ENCODE measurements at places on chromosomes 11 and 22. TPM values are rescaled to one million over a fixed set of nuclear protein-coding genes. Genes with fewer than 3 reads are reported as not detected.

- DNase-seq = peak; percentile 76
- H3K36me3 ChIP-seq = no peaks in the 10 kb centered on the region
- no peaks in the 10 kb centered on the region for H3K27me3 ChIP-seq
- peak overlapping the region; percentile 70 for H3K4me3 ChIP-seq
- H3K4me1 ChIP-seq = peaks cover 28% of the 10 kb centered on the region
- peak overlapping the region; percentile 42 for H3K27ac ChIP-seq
Observed at GRCh38 chr11:85809863-85810262, 1.1 kb downstream of the SYTL2 start.

- no peak for DNase-seq
- H3K4me3 ChIP-seq = no peak overlapping the region
- no peaks in the 10 kb centered on the region for H3K27me3 ChIP-seq
- H3K27ac ChIP-seq = no peak overlapping the region
- no peaks in the 10 kb centered on the region for H3K4me1 ChIP-seq
- H3K36me3 ChIP-seq = no peaks in the 10 kb centered on the region
Observed at GRCh38 chr22:43616645-43617044, 195.5 kb downstream of the EFCAB6 start.

- H3K27me3 ChIP-seq = no peaks in the 10 kb centered on the region
- H3K27ac ChIP-seq = no peak overlapping the region
- no peak overlapping the region for H3K4me3 ChIP-seq
- H3K4me1 ChIP-seq = no peaks in the 10 kb centered on the region
- no peaks in the 10 kb centered on the region for H3K36me3 ChIP-seq
- DNase-seq = no peak
Observed at GRCh38 chr11:94668212-94668793, 99.9 kb upstream of the AMOTL1 start.

GRCh38 chr11:69540118-69541000 lies 58.9 kb downstream of the LINC01488 start:
- DNase-seq = no peak
- H3K4me3 ChIP-seq = no peak overlapping the region
- no peak overlapping the region for H3K27ac ChIP-seq
- no peaks in the 10 kb centered on the region for H3K27me3 ChIP-seq

GRCh38 chr11:61534025-61534932 lies 25.7 kb downstream of the LRRC10B start:
- H3K4me1 ChIP-seq = peaks cover 21% of the 10 kb centered on the region
- H3K27me3 ChIP-seq = 0 out of 2 replicates have a peak, but pooled peaks cover 3% of the 10 kb centered on the region
- no peak overlapping the region for H3K4me3 ChIP-seq
- H3K27ac ChIP-seq = no peak overlapping the region
- DNase-seq = no peak

DNA sequence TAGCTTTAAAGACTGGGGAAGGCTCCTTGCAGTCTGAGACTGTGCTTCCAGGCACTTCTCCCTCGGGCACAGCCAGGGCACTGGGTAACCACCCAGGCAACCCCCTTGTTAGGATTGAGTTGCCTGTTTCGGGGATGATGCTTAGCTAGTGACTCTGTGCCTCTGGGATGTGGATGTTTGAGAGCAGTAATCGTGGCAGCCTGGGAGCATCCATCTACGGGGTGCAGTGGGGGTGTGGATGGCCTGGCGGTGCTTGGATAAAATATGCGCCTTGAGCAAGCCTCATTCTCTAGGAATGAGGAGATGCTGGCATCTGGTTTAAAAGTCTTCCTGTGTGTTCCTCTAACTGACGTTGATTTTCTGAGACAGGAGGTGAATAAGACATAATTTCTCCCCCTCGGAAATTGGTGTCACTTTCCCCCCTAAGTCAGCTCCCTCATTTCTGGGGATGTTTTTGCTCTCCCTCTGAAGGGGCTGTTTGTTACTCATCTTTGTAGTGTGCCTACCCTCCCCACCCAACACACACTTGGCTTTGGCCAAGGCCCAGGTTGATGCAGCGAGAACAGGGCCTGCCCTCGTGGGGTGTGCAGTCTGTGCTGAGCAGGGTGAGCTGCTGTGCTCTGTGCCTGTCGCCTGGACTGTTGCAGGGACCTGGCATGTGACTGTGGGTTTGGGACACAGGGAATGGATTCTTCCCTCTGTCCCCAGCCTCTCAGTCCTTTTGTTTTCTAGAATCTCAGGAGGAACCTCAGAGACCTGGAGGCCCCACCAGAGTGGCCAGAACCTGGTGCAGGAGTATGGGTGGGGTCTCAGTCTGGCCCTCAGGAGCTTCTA lies 2.0 kb downstream of the GNAZ start:
- H3K4me3 ChIP-seq = no peak overlapping the region
- H3K36me3 ChIP-seq = no peaks in the 10 kb centered on the region
- no peak overlapping the region for H3K27ac ChIP-seq
- DNase-seq = no peak
- 0 out of 2 replicates have a peak, but pooled peaks cover 3% of the 10 kb centered on the region for H3K27me3 ChIP-seq

GRCh38 chr11:121024989-121025388 lies 1.1 kb downstream of the TBCEL start:
- H3K4me3 ChIP-seq = peak overlapping the region; percentile 81
- no peaks in the 10 kb centered on the region for H3K36me3 ChIP-seq
- H3K27me3 ChIP-seq = no peaks in the 10 kb centered on the region
- H3K27ac ChIP-seq = peak overlapping the region; percentile 79
- no peaks in the 10 kb centered on the region for H3K4me1 ChIP-seq

DNA sequence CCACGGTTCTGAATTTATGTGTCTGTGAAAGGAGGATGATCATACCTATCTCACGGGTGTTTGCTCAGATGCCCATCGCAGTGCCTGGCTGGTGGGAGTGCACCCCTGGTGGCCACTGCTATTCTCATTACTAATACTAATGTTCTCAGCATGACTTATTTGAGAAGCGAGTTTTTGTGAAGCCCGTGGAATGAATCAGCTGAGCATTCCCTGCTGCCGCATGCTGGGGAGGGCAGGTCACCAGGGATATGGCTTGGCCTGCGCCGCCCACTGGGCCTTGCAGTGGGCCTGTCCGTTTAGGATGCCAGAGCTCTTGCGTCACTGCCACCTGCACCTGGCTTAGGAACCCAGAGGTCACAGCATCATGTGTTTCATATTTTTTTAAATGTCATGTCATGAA lies 16.9 kb downstream of the CTTN start:
- H3K4me3 ChIP-seq = no peak overlapping the region
- no peak for DNase-seq
- H3K4me1 ChIP-seq = no peaks in the 10 kb centered on the region
- H3K36me3 ChIP-seq = peaks cover 23% of the 10 kb centered on the region
- no peak overlapping the region for H3K27ac ChIP-seq

DNA sequence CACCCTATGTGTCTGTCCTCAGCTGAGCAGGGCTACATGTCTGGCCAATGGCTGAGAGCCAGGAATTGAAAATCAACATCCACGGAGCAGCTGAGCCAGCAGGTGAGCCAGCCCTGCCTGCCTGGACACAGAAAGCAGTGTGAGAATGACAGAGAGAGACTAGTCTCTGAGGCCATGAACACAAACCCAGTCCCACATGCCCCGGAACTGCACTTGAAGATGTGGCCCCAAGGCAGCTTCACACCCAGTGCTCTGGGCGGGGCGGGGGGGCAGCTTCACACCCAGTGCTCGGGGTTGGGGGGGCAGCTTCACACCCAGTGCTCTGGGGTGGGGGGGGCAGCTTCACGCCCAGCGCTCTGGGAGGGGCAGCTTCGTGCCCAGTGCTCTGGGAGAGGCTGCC lies 37.6 kb downstream of the TRMU start:
- no peaks in the 10 kb centered on the region for H3K36me3 ChIP-seq
- no peak overlapping the region for H3K4me3 ChIP-seq
- H3K27ac ChIP-seq = no peak overlapping the region

DNA sequence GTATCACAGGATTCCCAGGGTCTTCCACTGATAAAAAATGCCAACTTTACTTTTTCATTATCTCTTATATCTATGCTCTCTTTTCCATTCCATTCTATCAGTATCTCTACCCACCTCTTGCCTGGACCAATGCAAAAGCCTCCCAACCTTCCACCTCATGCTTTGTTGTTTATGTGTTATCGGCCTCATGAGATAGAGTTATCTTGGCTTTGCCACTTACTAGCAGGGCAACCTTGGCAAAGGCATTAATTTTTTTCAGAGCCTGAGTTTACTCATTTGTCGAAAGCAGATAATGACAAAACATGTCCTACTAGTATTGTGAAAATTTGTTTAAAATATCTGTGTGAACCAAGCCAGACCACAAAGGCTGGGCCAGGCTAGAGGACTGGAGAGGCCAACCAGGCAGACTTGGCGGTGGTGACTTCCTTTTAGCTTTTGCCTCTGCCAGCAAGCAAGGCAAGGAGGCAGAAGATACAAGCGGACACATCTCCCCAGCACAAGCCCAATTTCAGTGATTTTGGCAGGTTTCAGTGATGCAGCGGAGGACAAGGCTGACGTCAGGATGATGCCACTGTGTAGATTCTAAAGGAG lies 106.9 kb downstream of the ADAMTS15 start:
- no peaks in the 10 kb centered on the region for H3K36me3 ChIP-seq
- H3K27me3 ChIP-seq = no peaks in the 10 kb centered on the region
- H3K27ac ChIP-seq = no peak overlapping the region
- no peak overlapping the region for H3K4me3 ChIP-seq
- H3K4me1 ChIP-seq = no peaks in the 10 kb centered on the region

Gene CHADL
- total RNA-seq = 2.9 TPM

Gene CHRM1
- total RNA-seq = not detected

Gene DYNC2H1
- 13.9 TPM for total RNA-seq

Gene RFPL1
- not detected for total RNA-seq
